Chondrocyte (in vitro differentiated cells): ENCODE measurements at places on chromosomes 7 and 10.

- peak; percentile 52 for DNase-seq
These were observed 7.2 kb upstream of the PSAP start for GRCh38 chr10:71857934-71858890.

DNA sequence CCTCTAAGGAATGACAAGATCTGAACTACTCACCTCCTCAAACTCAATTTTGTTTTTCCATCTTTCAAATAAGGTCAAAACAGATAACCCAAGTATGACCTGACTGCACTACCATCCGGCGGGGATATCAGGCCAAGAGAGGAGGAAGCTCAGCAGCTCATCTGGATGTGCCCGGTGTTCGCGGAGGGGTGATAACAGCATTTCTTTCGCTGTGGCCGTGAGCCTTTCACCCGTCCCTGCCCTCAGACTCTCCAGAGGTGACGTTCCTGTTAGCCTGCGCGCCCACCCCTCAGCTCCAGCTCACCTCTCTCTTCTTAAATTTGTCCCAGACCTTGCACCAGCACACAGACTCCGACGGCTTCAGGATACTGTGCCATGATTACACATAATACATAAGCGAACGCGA lies 526 bp downstream of the ZNF248 start:
- DNase-seq = no peak

DNA sequence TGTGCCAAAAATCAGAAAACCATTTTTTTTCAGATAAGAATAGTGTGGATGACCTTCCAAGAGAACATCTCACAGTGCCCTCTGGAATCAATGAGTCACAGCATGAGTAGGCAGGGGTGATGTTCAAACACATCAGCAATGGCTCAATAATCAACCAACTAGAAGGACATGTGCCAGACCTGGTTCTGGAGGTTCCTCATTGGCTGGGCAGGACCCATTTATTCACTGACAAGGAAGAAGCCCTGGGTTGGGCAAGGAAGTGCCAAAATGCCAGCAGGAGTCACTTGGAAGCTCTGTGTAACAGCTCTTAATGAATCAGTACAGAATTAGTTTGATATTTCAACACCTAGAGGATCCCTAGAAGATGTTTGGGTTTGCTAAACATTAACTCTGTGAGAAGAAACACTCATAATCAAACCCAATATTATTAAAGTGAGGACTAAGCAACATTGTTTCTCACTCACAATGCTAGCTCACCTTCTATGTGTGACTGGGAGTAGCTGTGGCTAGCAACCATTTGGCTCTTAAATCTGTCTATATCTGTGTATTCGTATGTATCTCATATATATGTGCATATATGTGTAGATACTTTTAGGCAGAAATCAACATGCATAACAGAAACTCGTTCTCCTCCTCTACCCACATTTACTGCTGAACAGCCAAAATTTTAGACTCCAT lies 72.3 kb upstream of the APBB1IP start:
- DNase-seq = no peak

DNA sequence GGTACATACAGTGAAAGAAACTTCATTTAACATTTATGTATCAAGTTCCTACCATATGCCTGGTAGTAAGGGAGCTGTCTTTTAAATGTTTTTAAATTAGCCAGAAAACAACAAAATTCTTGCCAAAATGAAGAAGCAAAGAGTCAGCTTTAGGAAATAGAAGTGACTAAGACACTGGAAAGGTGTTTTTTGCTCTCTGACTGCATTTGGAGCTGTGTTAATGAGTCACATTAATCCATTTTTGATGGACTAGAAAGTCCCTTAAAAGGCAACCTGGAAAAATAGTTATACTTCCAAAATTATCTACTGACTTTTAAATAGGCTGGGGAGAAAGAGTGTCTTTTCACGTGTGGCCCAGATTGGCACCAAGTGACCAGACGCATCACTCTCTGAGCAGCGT lies 3.9 kb upstream of the COL17A1 start:
- no peak for DNase-seq

DNA sequence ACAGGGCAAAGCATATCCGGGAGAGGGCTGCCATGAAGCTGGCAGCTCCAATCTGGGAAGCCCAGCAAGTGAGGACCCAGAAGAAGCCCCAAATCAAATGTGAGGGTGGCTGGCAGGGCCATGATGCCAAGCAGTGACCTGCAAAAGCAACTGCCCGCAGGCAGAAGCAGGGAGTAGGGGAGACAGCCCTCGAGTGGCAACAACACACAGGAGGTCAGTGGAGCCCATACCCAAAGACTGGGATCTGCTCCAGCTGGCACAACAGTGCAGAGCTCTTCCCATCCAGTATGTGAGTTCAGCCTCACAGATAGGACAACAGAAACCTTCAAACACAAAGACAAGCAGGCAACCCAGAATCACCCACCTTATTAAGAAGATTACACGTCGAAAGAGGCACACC lies 45.0 kb downstream of the GRID1 start:
- peak; percentile 57 for DNase-seq

- no peak for DNase-seq
These were observed 253.1 kb upstream of the MTPN start for GRCh38 chr7:136230210-136230609.

DNA sequence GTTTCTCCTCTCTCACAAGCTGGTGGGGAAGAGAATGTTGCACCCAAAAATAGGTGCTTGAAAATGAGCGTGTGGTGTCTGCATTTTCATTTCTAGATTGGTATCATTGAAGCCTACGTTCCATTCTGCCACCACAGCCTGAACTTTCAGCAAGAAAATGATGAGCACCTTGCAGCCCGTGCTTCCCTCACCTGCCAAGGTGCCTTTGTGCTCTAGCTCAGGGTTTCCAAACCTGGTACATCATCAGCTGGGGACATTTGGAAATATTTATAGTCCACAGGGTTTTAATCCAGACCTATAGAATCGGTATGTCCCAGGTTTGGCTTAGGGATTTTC lies 701.2 kb downstream of the AUTS2 start:
- DNase-seq = no peak

DNA sequence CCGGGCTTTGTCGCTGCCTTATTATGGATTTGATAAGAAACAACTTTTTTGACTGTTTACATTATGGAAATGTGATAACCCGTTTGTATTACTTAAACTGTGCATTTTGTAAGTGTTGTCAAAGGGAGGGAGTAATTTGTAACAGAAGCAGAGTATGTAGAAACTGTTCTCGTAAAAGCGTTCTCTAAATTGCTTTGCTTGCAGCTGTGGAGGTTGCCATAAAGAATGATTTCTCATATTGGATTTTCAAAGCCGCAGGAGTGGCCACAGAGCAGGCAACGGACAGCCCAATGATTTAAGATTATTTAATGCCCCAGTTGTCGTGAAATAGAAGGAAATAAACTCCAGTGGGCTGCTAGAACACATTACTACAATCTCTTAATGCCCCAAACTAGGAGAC lies 114.0 kb upstream of the INSYN2A start:
- DNase-seq = no peak

DNA sequence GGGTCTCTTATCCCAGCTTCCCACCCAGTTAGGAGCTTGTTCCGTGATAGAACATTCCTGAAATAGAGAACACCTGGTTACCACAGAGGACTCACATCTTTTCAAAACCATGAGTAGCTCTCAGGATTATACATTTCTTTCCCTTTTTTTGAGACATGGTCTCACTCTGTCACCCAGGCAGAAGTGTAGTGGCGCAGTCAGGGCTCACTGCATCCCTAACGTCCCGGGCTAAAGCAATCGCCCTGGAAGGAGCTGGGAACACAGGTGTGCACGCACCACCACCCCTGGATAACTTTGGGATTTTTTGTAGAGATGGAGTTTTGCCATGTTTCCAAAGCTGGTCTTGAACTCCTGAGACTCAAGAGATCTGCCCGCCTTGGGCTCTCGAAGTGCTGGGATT lies 144.0 kb downstream of the RNF216 start:
- DNase-seq = no peak

- no peak for DNase-seq
These were observed 24.5 kb upstream of the CUBN start for GRCh38 chr10:17154116-17154515.

DNA sequence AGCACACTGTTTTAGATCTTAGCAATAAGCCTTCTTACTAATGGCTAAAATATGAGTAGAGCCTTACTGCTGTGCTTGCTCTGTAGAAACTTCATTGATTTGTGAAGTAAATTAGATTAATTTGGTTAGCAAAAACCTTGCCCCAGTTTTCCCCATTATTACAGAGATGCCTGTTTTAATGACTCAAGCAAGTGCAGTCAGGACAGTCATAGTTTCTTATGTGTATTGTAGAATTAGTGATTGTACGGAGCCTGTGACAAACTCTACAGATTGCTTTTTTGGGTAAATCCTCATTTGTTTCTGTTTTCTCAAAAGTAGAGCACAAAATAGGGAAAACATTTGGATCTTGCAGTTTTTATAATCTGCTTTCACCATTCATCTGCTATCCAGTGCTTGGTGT lies 7.0 kb downstream of the TAX1BP1 start:
- DNase-seq = no peak

- DNase-seq = no peak
These were observed 111.3 kb upstream of the RHEB start for GRCh38 chr7:151630851-151631569.

GRCh38 chr10:133421336-133422222 lies 2.8 kb downstream of the SPRN start:
- no peak for DNase-seq

DNA sequence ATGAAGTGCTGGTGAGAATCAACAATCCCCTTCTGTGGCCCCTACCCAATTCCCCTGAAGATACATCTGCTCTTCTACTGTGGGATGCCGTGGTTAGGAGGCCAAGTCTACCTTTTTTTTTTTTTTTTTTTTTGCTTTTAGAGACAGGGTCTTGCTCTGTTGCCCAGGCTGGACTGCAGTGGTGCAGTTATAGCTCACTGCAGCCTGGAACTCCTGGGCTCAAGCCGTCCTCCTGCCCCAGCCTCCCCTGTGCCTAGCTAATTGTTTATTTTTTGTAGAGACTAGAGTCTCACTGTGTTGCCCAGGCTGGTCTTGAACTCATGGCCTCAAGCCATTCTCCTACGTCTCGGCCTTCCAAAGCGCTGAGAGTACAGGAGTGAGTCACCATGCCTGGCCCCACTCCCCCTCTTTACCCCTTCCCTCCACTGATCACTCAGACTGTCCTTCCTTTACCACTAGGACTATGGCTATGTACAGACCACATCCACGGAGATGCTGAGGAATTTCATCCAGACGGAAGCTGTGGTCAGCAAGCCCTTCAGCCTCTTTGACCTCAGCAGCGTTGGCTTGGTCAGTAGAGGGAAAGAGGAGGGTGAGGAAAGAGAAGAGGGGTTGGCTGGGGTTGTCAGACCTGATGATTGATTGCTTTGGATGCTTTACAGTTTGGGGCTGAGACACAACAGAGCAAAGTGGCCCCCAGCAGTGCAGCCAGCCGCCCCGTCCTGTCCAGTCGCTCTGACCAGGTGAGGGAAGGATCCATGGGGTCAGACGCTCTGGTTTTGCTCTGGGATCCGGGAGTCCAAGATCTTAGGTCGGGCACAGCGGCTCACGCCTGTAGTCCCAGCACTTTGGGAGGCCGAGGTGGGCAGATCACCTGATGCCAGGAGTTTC lies 1.8 kb downstream of the AP4M1 start:
- DNase-seq = no peak

GRCh38 chr10:55491712-55492111 lies 690.7 kb upstream of the PCDH15 start:
- DNase-seq = no peak
